ENCODE measurements at places on chromosomes 1 and 21.

DNA sequence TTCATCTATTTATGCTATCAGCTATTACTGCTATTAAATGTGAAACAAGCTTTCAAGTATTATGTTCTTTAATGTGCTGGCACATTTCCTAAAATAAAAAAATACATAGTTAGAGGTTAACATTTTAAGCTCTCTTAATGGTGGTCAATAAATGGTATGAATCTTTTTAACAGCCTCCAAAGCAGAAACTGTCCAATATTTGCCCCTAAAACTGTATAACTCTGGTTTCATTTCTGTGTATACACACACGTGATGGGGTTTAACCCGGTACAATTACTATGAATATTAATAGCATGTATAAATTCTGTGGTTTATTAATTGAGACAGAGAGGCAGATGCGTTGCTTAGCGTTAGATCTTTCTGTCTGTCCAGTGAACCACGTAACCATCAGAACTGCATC, 2.2 kb downstream of the ESRRG start:
- no peak for DNase-seq

GRCh38 chr1:15066191-15066590, 87.4 kb upstream of the TMEM51 start:
- DNase-seq: no peak

- no peak for DNase-seq
These were observed 199.8 kb downstream of the SEC16B start for GRCh38 chr1:177770096-177770495.

DNA sequence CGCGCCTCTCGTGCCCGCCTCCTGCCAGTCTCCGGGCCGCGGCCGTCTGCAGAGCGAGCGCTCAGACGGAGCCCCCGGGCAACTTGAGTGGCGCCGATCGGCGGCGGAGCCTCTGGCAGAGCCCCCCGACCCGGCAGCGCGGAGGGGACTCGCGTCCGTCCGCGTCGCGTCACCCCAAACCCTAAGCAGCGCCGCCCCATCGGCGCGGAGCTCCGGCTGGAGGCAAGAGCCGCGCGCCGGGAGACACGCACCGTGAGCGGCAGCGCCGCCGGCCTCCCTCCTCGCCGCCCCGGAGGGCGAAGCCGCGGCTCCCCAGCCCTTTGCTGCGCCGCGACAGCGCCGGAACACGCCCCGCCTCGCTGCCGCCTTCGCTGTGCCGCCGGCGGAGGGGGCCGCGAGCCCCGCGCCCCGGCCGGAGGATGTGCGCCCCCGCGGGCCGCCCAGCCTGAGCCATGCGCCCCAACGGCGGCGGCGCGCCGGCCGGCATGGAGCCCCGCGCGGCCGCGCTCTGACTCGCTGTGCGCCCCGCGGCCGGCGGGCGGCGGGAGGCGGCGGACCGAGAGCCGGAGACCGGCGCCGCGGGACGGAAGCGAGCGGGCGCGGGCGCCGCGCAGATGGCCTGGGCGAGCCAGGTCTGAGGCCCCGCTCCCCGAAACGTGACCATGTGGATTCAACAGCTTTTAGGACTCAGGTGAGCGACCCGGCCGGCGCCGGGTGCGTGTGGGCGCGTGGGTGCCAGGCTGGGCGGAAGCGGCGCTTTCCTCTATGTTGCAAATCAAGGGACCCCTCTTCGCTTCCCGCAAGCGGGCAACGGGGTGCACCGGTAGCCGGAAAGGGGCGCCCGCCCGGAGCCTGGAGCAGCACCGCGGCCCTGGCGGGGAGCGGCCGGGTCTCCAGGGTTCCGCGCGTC, 610 bp downstream of the AJAP1 start:
- DNase-seq: no peak
